ENCODE measurements at places on chromosomes 5 and 9.

GRCh38 chr5:158117467-158118160 is 258.7 kb upstream of the CLINT1 start:
- no peak for DNase-seq

DNA sequence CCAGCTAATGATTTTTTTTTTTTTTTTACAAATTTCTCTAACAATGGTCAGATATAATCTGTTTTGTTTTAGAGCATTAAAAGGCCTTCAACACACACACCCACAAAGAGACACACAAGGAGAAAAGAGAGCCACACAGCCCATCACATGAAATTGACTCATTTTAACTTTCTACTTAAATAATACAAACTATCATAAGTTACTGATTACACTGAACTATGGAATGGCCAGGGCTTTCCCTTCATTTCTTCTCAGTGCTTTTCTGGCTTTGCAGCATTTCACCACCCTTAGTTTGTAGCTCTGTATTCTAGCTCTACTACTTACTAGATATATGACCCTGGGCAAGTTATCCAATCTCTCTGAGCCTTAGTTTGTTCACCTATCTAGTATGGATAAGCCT is 13.2 kb downstream of the REEP5 start:
- no peak for DNase-seq

DNA sequence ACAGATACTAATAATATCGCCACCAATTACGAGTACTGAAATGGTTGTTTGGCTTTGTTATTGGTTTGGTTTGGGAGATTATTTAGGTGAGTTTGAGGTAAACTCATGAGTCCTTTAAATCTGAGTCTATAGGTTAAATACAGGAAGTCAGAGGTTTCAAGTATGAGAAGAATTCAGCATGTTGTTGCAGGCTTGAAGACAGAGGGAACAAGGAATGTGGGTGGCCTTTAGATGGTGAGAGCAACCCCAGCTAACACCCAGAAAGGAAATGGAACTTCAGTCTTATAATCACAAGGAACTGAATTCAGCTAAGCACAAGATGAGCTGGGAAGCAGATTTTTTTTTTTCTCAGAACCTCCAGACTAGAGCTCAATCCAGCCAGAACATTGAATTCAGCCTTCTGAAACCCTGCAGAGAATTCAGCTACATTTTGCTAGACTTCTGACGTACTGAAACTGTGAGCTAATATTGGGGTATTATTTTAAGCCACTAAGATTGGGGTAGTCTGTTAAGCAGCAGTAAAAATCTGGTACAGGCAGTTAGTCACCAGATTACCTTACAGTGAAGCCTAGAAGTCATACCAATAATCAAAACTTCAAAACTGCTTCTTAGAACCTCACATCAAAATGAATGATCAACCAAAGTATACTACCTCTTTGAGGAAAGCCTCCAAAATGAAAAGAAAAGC is 216.0 kb upstream of the PUM3 start:
- DNase-seq, result no peak

DNA sequence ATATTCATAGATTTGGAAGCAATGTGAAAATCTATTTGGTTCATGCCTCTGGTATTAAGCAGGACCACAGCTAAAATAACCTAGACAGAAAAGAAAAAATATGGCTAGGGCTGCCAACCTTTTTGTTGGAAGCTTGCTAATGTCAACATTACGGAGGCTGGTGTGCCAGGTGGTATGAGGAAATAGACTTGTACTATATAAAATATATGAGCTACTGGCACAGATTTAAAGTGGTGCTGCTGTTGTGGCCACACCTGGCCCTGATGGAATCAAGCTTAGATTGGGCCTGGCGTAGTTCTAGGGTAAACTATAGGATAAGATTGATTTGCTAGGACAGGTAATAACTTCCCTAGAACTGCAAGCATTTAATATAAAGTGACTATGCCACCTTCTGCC is 10.6 kb upstream of the PARP8 start:
- DNase-seq, result no peak

DNA sequence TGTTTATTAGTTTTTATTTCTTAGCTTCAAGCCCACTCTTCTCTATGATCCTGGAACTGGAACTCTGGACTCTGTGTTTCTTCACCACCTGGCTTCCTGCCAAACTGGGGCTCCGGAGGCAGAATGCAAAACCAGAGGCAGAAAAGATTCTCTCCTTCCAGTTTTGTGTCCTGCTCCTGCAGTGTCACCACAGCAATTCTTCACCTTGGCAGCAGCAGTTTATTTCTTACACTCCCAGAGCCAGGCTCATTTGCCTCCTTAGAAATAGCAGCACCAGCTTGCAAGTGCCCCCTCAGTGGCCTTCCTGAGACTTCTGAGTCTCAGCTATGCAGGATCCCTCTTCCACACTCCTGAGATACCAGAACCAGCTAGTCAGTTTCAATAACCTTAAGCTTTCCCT is 26.7 kb upstream of the CAMK4 start:
- no peak for DNase-seq

- DNase-seq, result peak; percentile 61
These were observed 391.8 kb downstream of the ARHGEF28 start for GRCh38 chr5:74017786-74018211.

- DNase-seq, result no peak
These were observed 3.0 kb downstream of the FAM78A start for GRCh38 chr9:131273146-131273855.

- no peak for DNase-seq
These were observed 7.0 kb upstream of the GOLGA1 start for GRCh38 chr9:124947727-124948391.

- no peak for DNase-seq
These were observed 30.1 kb downstream of the NIPSNAP3B start for GRCh38 chr9:104794070-104794469.

DNA sequence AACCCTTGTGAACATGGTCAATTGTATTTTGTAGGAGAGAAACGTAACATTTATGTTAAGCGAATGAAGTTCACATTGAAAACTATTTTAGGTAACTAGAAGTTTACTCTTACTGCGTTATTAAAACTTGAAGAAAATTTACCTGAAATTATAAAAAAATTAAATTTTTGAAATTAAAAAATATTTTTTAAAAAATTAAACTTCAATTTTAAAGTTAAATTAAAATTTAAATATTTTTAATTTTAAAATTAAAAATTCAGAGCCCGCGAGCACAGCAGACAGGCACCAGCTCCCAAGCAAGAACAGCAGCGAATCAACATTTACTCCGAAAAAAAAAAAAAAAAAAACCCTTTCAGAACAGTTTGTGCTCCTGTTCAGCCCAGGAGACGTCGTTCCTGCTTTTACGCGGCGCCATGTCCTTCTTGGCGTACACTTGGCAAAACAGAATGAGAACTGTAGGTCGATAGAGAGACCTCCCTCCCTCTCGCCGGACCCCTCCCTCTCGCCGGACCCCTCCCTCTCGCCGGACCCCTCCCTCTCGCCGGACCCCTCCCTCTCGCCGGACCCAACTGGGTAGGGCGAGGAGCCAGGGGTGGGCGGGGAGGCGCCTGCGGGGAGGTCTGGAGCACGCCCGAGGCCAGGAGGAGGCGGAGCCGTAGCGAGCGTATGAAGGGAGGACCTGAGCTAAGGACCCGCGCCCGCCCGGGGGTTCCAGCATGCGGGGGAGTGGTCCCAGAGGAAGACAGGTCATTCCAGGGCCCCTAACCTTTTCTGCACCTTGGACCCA is 235.8 kb downstream of the ROR2 start:
- DNase-seq, result peak; percentile 25

DNA sequence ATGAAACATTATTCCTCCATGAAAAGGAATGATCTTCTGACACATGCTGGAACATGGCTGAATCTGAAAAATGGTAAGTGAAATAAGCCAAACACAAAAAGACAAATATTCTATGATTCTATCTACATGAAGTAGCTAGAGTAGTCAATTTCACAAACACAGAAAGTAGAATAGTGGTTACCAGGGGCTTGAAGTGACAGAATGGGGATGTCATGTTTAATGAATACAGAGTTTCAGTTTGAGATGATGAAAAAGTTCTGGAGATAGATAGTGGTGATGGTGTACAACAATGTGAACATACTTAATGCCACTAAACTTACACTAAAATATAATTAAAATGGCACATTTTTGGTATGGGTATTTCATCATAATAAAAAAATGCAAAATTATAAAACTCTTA is 18.3 kb downstream of the RLN2 start:
- DNase-seq, result no peak

GRCh38 chr5:35926389-35927051 is 11.9 kb downstream of the CAPSL start:
- peak; percentile 55 for DNase-seq

DNA sequence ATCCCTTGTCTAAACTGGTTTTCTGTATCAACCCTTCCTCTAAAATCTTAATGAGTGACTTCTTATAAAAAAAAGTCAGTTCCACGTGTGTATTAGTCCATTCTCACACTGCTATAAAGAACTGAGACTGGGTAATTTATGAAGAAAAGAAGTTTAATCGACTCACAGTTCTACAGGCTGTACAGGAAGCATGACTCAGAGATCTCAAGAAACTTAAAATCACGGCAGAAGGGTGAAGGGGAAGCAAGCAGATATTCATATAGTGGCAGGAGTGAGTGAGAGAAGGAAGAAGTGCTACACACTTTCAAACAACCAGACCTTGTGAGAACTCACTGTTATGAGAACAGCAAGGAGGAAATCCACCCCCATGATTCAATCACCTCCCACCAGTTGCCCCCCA is 307.8 kb upstream of the ARRDC3 start:
- peak; percentile 14 for DNase-seq

DNA sequence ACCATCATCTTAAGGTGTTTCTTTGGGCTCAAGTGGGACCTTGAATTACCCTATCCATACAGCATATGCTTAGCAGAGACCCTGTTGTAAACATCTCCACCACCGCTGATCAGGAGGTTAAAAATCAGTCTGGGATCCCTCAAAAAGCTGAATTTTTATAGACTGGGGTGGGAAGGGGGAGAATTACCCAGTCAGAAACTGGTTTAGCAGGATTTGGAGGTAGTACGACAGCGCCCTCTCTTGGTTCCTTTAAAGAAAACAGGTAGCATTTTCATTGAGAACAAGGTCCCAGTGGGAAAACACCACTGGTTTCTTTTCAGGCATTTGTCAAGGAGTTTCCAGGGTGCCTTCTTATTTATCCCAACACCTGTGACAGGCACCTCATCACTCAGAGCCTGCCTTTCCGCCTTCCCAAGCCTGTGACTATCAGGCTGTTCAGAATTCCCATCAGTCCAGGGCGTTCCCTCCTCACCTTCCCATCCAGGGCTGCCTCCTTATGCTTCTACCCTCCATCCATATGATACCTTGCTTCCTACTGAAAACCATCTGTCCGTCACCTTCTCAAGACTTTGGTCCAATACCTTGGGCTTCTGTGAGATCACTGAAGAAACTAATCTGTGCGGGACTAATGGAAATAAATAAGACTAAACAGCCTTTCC is 203.8 kb upstream of the RAI14 start:
- DNase-seq, result peak; percentile 38

DNA sequence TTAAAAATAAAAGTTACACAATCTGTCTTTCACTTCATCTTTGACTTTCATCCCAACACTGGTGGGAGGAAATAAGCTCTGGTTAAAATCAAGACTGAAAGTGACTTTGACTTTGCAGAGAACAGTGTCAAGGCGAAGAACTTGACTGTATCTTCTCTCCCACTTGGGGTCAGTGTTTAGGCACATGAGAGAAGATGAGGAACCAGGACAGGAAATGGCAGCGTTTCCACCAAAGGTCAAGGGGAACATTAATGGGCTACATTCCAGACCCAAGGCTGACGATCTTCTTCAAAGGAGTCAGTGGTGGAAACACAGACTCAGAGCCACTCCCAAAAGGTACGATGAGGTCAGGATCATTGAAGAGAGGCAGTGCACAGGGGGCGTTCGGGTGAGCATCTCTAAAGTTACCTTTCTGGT is 409.5 kb downstream of the ARHGEF28 start:
- peak; percentile 77 for DNase-seq

DNA sequence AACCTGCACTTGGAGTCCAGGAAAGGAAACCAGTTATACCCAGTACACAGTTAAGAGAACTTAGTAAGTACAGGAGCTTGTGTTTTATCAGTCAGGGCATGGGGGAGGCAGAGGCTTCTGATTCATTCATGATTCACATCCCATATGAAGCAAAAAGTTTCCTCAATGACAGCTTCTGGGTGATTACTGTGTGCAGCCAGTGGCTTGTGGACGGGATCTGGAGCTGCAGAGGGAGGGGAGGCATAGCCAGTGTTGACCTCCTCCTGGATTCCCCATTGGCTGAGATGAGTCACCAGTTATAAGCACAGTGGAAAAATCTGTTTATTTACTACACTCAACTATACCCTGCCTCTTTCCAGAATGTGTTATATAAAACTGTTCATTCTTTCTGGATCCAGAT is 17.7 kb downstream of the IL31RA start:
- DNase-seq, result peak; percentile 97

DNA sequence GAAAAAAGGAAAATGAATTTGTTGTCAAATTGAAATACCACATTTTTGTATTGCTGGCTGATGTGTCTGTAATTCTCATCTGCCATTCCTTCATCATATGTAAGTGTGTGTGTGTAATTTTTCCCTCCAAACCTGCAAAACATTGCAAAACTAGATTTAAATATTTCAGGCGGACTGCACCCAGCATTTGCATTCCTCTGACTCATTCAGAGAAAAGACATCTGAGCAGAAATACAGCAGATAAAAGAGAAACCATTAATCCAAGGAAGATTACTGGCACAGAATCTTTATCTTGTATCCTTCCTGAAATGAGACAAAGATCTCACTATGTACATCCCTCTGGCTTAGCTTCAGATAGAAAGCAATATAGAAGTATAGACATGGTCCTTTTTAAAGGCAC is 275.3 kb downstream of the TMEM38B start:
- DNase-seq, result no peak

- DNase-seq, result no peak
These were observed 65.6 kb upstream of the IRX2 start for GRCh38 chr5:2817031-2817603.

DNA sequence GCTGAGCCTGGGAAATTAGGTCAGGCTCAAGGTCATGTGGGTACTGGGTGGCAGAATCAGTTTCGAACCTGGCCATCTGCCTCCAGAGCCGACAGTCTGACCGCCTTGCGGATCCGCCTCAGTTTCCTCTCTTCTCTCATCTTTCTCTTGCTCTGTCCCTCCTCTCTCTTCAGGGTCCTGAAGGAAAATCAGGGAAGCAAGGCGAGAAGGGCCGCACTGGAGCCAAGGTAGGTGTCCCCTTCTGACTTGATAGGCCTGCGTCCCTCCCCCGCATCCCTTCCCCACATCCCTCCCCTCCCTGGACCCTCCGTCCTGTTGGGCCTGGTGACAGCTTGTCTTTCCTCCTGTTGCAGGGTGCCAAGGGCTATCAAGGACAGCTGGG is 40.8 kb upstream of the ORM1 start:
- no peak for DNase-seq

DNA sequence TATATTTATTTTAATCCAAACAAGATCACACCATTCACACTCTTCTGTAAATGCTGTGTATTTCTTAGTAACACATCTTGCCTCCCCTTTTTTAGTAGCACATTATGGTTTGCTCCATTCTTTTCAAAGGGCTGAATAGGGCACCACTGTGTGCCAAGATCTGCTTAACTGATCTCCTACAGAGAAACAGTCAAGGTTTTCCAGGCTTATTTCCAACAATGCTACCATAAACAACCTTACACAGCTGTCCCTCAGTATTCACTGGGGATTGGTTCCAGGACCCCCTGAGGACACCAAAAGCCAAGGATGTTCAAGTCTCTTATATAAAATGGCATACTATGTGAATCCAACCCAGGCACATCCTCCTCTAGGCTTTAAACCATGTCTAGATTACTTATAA is 16.5 kb downstream of the GOLM1 start:
- DNase-seq, result peak; percentile 81

Measured in astrocyte of the spinal cord (primary cell).